Spleen (tissue), 13 donors: ENCODE measurements at places on chromosomes 16 and 17.

GRCh38 chr17:59627770-59628171, 8.1 kb downstream of the CLTC start:
- DNase-seq = no peak

DNA sequence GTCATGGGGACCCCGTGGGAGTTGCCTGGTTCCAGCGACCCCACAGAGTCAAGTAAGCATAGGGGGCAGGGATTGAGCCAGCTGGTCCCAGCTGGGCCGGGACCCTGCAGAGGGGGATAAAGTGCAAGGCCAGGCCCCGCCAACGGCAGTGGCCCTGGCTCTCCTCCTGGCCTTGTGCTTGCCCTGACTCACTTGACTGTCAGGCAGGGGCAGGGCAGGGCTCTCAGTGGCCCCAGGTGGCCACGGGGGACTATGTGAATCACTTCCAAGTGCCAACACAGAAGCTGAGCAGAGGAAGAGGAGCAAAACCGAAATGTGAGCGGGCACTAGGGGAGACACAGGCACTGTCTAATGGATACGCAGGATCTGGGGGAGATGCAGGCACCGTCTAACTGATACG, 21.6 kb upstream of the NCBP3 start:
- no peak for DNase-seq

DNA sequence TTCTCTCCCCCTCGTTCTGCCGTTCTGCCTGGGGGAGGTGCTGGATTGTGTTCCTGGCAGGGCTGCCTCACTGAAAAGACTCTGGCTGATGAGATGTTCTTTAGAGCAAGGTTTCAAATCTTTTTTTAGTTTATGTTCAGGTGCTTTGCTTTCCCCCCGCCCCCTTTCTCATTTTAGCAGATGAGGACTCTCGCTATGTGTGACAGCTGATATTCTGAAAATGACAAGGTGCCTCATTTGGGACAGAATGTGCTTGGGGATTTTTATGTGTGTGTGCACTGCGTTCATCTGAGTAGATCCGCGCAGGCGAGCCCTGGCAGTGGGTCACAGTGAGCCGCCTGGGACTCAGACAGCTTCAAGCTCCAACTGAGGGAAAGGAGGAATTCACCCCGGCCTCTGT, 205.9 kb downstream of the HS3ST4 start:
- no peak for DNase-seq

- DNase-seq = peak; percentile 10
Measured at GRCh38 chr17:373613-374230, 21.1 kb upstream of the RPH3AL start.

GRCh38 chr17:75557852-75558665, 29.5 kb upstream of the MYO15B start:
- DNase-seq = no peak
